ENCODE measurements at places on chromosomes 2 and 18.

DNA sequence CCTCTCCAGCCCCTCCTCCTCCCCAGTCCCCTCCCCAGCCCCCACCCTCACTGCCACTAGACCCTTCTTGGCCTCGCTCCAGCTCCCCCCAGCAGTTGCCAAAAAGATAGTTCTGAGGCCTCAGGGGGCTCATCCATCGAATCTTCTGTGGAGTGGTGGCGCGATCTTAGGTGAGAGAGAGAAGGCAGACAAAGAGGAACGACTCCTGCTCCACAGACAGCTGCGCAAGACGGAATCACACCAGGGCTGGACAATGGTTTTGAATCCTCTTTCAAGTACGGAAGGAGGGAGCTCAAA is 68.1 kb downstream of the LAMA3 start:
- no peak for DNase-seq

- no peak for DNase-seq
Measured at GRCh38 chr2:140424471-140424870, 1644.3 kb upstream of the NXPH2 start.

- DNase-seq = peak; percentile 37
Measured at GRCh38 chr18:63788447-63789096, 13.4 kb downstream of the SERPINB7 start.

DNA sequence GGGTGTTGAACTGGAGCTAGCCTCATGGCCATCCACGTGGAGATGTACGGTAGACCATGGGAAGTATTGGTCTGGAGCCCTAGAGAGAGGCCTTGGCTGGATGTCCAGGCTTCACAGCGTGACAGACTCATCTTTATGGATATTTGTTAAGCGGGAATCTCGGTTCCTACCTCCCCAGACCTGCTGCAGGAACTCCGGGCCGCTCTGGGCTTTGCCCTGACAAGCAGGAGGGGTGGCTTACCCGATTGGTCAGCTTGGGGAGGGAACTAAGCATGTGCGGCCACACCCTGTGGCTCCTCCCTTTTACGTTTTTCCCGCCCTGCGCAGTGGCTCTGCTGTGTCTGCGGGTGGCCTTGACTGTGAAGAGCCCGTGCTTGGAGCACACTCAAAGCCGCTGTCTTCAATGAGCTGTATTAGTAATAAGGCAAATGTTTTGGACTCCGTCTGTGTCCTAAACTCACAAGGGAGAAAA is 52.3 kb downstream of the PAPOLG start:
- no peak for DNase-seq

GRCh38 chr2:238438856-238439849 is 12.4 kb downstream of the ASB1 start:
- DNase-seq = no peak

GRCh38 chr2:221042926-221043325 is 529.2 kb downstream of the EPHA4 start:
- no peak for DNase-seq

GRCh38 chr2:75415731-75416130 is 145.0 kb downstream of the EVA1A start:
- DNase-seq = no peak

DNA sequence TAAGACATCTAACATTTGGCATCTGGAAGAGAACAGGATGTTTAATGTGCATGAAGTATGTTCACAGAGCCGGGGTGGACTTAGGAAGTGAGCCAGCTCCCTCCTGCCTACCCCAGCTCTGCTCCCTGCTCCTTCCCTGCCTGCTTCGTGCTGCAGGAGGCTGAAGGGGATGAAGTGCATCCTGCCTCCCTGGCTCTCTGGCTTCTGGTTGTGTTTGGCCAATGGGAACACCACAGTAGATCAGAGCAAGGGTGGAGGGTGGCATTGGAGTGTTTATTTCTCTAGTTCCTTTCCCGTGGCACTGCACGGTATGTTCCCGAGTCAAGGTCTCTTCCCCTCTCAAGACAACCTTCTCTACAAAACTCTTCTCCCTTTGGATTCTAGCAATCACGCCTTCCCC is 379.9 kb downstream of the CLIP4 start:
- DNase-seq = no peak

- no peak for DNase-seq
Measured at GRCh38 chr2:128687565-128687964, 368.9 kb upstream of the HS6ST1 start.

DNA sequence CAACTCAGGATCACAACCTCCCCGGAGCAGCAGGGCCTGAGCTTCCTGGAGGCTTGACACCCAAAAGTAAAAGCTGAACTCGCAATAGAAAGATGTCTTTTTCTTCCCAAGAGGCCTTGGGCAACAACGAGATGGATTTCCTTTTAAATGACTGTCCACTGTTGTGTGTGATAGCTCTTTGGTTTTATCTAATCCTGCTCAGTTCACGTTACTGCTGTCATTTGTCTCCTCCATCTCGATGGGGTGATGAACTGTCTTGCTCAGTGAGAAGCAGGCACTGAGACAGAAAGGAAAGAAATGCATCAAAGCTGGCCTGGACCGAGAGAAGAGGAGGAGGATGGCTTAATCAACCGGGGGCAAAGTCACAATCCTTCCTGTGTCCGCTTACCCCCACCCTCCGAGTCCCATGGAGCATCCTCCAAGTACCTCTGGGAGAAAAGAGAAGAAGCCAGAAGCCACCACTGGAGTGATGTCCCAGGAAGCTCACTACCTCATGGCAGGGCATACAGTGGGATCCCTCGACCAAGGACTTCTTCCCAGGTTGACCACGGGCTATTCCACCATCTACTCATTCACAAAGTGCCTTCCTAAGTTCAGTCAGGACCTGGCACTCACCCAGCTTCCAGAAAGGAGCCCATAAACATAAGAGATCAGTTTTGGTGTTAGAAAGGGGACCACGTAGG is 68.5 kb downstream of the GALNT14 start:
- no peak for DNase-seq

DNA sequence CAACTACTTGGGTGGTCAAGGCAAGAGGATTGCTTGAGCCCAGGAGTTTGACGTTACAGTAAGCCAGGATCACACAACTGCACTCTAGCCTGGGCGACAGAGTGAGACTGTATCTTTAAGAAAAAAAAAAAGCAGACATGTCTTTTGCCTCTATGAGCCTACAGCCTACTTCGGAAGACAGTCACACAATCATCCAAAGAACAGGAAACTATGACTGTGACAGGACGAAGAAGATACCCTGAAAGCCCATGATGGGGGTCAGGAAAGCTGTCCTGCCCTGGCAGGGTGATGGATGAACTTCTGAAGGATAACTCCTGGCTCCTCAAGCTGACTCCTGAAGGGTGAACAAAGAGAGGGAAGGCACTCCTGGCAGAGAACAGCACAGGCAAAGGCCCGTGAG is 251.7 kb upstream of the SIX2 start:
- no peak for DNase-seq

DNA sequence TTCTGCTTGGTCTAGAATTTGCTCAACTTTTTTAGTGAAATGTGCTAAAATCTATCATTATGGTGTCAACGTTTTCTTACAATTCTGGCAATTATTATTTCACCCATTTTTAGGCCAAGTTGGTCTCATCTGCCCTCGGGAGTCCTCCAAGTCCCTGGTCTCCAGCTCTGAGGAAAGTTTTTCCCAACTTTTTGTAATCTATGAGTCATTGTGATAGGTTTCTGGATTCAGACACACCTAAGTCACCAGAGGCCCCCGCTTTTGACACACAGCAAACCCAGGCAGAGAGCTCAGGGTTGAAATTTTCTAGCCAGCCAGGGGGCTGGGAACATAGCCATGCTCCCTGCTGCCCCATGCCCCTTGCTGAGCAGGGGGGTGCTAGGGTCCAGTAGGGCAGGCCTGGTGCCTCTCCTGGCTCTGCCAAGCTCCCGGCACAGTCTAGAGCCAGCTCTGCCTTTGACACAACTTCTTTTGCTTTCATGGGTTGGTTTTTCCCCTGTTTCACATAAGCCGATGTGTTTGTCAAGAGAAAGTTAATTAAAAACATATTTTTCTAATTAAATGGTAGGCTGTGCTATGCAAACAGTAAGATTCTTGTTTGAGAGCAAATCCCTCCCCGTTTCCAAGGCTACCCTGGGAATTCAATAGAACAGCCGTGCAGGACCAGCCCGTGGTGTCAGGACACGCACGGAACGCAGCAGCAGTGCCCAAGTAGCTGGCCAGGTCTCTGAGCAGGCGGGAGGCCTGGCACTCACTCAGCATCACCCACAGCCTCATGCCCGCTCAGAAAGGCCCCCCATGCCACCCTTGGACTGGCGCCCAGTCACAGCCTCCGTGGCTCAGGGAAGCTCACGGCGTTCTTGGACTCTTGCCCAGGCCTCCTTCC is 25.5 kb upstream of the SNED1 start:
- DNase-seq = no peak

DNA sequence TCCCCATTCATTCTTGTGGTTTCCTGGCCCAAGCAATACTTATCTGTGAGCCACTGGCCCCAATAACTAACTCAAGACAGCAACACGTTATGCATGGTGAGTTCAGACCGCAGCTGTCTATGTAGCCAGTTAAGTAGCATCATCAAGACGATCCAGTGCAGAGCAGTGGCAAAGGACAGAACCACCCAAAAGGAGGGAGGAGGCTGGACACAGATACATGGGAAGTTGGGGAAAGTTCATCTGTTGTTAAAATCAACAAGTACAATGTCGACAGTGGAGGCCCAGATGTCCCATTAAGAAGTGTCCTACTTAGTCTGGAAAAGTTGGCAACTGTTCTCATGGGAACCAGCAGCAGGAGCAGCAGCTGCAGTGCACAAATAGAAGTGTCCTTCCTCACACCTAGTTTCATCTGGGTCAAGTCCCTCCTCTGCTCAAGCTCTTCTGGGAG is 106.9 kb upstream of the THOC1 start:
- no peak for DNase-seq

- no peak for DNase-seq
Measured at GRCh38 chr2:169184074-169184473, 114.7 kb downstream of the DHRS9 start.

GRCh38 chr2:195633974-195634373 is 23.1 kb upstream of the SLC39A10 start:
- no peak for DNase-seq

DNA sequence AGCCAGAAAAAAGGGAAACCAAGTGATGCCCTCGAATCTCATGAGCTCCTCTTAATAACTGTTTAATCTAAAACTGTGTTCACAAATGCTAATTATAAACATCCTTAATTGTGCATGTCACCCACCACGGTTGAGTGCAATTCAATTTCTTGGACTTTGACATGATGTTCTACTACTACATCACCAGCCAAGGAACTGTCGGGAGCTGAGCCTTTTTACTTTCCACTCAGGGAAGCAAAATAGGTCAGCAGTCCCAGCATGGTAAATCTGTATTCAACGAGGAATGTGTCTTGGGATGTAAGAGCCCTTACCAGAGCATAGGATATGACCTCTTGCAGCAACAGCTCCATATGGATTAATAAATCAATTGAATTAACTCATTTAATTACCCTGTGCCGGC is 20.8 kb upstream of the REG3G start:
- DNase-seq = no peak

GRCh38 chr2:127527001-127527804 is 914 bp upstream of the IWS1 start:
- DNase-seq = no peak

DNA sequence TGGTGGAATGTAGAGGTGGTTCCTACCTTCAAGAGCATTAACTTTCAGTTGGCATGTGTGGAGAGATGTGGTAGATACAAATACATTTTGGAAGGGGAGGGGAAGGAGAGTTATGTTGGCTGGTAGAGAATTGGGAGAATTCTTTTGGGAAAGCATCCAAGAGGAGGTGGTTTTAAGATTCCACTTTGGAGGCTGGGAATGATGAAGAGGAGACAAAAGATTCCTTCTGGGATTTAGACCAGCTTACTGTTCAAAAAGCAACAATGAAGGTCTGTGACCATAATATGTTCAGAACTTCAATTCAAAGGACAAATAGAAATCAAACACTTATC is 120.8 kb upstream of the FOSL2 start:
- no peak for DNase-seq

DNA sequence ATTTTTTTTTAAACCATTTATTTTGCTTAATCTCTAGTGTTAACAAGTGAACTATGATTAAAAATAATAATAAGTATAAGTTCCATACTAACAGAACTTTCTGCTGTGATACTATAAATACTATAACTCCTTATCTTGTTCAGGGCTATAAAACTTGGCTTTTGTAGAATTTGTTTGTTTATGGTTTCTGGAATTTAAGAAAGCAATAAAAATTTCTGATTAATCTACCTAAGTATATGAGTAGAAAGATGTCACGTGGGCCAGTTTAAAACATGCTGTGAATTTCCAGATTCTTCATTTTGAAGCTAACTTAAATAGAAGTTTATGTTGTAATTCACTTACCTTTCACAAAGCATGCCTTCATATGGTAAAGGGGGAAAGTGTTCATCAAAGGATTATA is 1236.3 kb upstream of the ACVR2A start:
- DNase-seq = no peak

DNA sequence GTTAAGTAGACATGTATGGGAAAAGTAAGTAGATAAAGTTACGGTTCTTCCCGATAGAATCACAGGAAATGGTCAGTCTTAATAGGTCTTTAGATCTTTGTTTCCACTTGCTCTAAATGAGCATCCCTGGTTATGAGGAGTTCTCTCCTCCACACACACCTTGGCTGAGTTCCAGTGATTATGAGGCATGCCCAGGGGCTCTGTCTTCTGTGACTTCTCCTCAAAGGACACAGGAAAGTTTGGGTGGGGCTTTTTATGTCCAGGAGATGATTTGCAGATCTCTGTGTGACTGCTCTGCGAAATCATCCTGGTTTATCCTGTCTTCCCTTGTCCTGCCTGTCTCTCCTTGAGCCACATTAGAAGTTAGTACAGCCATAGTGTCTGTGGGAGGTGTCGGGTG is 83.9 kb upstream of the EML6 start:
- no peak for DNase-seq

DNA sequence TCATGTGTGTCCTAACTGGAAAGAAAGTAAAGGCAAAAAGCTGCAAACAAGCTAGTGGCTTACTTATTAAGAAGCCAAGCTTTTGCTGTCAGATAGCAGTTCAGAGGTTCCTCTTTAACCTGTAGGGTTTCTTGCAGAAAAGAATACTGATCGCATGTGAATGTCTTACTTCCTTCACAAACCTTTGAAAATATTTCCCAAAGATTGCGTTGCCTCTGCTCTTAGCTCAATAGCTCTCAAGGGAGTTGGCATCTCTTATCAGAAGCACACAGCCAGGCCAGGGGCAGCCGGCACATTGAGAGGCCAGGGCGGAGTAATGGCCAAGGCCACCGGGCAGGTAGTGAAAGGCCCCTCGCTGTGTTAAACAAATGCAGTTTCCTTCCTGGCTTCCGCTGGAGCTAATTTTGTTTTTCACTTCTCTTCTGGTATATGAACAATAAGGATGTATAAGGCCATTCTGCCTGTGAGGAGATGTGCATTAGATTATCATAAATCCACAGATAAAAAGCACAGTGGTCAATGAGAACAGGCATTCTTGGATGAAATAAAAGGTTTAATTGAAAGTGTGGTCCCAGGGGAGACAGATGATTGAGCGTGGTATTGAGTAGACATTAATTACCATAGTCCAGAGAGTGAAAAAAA is 542.4 kb upstream of the NRP2 start:
- DNase-seq = peak; percentile 34

GRCh38 chr2:224671731-224672130 is 44.4 kb downstream of the CCDC195 start:
- DNase-seq = no peak
